ENCODE measurements at places on chromosomes 6 and 20.

- no peak for ATAC-seq
Measured at GRCh38 chr20:22004946-22005345, 299.5 kb downstream of the PAX1 start.

DNA sequence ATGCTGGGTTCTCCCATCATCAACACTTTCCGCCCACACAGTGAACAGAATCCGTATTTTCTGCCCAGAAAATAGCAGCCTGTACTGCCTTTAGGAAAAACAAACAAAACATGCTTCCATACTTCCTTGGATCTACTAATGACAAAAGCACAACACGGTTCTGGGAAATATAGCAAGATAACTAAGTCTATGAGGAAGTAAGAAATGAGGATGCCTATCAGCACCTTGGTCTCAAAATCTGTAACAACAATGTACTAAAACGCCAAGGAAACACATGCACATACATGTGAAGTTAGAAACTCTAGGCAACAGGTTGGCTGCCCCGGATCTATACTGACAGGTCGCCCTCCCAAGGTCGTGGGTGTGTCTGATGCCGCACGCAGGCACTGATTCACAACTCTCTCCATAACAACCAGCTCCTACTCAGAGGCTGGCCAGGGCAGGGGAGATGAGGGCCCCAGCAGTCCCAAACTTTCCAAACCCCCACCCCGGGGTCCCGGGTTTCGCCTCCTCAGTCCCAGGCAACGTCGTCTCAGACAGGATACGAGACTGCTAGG is 710 bp downstream of the BTBD9 start:
- ATAC-seq = peak; percentile 76

DNA sequence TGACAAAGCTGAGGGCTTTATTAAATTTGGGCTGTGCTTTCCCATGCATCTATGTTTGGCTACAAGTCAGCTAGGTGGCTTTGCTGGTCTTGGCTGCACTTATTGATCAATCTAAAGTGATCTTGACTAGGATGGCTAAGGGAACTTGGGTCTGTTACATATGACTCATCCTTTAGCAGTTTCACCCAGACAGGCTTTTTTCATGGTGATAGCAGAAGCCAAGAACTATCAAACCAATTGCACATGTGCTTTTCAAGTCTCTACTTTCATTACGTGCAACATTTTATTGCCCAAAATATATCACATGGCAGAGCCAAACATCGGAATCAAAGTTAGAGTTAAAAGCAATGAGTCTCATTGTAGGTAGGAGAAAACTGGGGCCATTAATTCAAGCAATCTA is 626.3 kb downstream of the TENT5A start:
- no peak for ATAC-seq

DNA sequence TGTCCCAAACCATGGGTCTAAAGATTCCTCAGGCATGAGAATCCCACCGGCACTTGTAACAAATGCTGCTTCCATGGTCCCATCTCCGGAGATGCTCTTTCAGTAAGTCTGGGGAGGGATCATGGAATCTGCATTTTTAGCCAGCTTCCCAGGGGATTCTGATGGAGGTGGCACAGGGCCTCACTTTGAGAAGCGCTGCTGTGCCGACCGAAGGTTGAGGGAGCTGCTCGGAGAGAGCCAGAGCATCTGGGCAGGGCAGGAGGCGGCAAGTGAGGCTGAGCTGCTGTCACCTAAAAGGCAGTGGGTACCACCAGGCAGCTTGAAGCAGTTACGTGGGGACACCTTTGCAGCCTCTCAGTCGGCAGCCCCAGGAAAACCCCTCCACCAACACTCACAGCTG is 100.2 kb upstream of the CDYL start:
- no peak for ATAC-seq

GRCh38 chr20:19406381-19406780 is 193.9 kb downstream of the SLC24A3 start:
- ATAC-seq = no peak

- no peak for ATAC-seq
Measured at GRCh38 chr6:133407320-133408100, 166.4 kb downstream of the EYA4 start.

DNA sequence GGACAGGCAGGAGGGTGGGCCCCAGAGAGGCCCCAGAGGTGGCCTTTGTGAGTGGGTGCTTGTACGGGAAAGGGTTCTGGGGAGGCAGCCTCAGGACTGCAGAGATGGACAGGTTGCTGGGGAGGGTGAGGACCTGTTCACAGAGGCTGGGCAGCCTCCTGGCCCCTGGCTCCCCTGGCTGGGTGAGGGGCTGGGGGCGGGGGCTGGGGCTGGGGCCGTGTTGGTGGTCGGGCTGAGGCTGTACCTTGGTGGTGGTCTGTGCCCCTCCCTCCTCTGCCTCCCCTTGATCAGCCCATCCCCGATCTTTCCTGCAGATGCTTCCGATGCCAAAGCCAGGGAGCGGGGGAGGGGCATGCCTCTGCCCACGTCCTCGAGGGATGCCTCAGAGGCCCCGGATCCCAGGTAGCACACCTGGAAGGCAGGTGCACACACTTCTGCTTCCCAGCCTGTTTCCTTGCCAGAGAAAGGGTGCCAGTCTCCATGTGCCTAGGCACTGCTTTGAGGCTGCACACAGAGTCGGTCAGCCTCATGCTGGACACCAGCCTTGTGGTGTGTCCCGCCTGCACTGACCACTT is 4.8 kb downstream of the TCEA2 start:
- no peak for ATAC-seq

- no peak for ATAC-seq
Measured at GRCh38 chr6:112407101-112407590, 60.0 kb downstream of the RFPL4B start.

GRCh38 chr6:18488004-18488403 is 100.9 kb downstream of the RNF144B start:
- ATAC-seq = peak; percentile 44

- no peak for ATAC-seq
Measured at GRCh38 chr20:49160057-49160929, 27.8 kb downstream of the STAU1 start.

DNA sequence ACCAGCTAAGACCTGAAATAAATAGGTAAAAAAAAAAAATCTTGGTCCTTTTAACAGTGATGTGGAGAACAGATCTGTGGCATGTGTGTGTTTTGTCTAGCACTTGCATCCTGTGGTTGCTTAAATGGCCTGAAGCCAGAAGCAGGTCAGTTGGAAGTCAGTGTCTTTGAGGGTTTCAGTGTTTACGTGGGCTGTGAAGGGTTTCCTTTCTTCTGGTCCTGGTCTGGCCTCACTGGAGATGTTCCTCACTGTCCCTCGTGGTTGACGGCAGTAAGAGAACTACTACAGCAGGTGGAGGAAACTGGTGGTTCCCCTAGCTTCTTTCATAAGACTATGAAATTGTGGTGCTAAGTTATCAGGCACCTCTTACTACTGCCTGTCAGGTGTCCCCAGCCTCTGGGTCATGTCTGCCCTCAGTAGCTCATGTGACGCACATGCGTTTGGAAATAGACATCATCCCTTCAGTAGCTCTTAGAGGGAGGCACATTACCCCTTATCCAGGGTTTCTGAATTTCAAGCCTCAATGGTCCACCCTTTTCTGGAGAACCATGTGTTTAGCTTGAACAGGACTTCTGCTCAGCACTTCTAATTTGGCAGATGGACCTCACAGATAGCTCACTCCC is 59.4 kb upstream of the SCP2D1 start:
- ATAC-seq = no peak

DNA sequence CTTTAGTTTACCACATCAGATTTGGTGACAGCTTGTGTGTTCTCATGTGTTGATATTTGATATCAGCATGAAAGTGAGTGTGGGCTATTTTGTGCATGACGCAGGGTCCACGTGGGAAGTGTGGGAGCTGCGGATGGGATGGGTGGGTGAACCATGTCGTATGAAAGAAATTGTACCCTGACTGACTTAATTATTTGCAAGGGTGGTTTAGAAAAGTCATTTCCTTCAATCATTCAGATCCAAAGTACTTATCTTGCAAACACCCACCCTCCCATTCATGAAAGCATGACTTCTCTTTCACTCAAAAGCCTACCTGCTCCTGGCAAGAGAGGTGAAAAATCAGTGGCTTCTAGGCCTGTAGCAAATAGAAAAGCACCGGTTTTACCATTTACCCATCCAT is 91.8 kb upstream of the BACH2 start:
- ATAC-seq = no peak

DNA sequence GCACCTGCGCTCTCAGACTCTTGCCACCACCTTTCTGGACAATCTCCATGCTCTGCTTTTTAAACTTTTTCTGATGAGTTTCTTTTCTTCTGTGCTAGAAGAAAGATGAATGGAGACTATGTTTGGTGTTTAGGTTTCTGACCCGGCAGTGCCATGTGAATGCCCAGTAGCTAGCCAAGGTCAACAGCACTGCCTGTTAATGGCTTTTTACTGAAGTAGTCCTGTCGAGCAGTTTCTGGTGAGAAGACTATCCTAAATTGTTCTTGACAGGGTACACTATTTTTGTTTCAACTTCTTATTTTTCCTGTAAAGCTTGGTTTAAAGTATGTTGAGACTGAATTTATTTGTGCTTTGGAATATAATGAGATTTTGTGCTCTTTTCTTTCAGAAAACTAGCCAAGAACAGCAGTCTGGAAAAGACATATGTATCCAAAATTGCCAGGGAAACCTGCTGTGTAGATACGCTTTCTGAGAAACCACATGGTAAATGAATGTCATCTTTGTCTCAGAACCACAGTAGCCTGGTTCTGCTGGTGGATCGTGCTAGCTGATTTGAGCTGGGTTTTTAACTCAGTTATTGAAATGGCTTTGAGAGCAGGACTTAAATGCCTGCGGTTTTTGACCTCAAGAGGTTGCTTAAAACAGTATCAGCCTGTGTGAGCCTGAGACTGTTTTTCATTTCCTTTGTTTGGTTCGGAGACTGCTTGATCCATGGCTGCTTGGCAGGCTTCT is 48.1 kb downstream of the KCNS1 start:
- no peak for ATAC-seq

DNA sequence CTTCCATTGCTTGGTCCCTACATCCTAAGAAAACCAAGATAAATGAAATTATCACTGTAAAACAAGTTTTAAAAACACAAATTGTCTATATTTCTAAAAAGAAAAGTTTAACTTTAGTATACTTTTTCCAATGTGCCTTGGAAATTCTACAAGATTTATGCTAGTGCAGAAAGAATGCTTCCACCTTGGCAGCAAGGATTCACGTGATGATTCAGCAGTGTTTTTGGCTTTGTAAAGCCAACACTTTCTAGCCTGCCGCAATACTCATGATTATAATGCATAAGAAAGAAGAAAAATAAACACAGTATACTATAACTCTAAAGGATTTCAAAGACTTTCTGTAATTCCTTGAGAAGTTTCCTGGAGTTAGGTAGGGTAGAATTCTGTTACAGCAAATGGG is 442.7 kb downstream of the TENT5A start:
- no peak for ATAC-seq

- peak; percentile 58 for ATAC-seq
Measured at GRCh38 chr6:18432180-18432579, 45.0 kb downstream of the RNF144B start.

DNA sequence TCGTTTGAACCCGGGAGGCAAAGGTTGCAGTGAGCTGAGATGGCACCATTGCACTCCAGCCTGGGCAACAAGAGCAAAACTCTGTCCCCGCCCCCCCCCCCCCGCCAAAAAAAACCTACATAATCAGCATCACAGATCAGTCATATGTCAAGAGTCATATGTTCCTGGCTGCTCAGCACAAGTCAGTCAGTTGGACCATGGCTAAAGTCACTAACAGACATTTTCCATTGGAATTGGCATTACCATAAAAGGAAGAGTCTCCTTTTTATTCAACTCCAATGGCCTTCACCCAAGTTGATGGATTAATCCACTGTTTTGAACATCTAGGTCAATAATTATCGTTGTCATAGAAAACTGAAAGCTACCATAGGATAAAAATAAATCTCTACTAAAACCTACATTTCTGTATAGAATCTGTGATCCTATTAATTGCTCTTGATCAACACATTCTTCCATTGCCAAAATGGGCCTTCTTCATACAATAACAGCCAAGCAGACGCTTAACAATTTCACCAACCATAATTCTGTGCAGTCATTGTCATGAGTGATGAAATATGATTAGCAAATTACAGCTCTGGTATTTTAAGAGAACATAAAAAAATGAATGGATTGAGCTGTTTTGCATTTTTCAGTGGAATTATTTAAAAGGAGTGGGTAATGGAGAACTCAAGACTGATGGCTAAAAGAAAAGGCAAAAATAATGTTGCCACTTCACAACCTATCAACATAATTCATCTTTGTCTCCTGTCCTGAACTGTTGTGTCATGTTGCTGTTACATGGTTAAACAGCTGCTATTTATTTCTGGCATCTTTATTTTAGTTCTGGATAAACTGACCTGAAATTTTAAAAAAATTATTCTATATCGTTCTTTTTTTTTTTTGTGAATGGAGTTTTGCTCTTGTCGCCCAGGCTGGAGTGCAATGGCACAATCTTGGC is 555.5 kb upstream of the JARID2 start:
- no peak for ATAC-seq

DNA sequence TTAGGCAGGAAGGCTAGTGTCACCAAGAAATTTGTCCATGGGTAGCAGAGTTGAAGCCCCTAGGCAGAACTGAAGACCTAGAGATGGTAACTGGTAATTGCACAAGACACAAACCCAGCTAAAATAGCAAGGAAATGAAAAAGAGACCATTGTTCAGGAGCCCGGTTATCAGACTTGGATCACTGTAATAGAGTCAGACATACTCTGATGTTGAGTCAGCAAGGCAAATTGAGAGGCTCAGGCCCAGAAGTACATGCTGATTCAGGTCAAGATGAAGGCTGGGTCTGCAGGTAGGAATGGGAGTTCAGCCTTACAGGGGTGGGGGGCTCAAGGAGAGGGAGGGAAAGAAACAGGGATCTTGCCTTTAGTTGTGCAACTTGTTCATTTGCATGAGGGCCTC is 6.5 kb upstream of the TMEM242 start:
- ATAC-seq = no peak

DNA sequence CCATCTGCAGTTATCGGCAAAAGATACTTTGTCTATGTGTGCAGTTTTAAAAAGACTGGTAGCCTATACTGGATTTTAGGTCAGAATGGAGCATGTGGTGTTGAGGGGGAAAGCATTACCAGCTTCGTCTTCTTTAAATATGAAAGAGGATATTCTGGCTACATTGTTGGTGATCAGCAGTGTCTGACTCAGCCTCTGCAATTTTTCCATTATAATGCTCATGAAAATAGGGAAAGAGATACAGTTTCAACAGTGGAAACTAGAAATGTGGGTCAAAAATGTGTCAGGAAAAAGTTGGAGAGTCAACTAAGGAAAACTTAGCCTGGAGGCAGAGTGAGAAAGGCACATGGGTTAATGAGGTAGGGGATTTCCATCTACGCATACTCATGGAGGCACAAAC is 45.2 kb downstream of the HDGFL1 start:
- ATAC-seq = no peak

DNA sequence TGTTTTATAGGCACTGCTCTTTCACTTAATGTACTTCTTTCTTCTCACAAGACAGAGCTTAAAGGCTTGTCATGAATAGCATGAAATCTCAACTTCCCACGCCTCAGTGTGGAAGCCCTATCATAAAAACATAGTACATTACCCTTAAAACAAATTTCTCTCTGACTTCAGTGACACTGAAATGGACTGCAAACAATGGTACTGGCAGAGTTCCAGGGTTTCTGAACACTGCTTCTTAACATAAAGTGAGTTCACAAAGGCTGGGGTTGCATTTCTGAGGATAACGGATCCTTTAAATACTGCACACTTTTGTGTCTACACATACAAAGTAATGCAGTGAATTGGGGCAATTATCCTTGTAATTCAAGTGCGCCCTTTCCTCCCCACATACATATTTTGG is 32.3 kb upstream of the PLEKHG1 start:
- no peak for ATAC-seq

- ATAC-seq = no peak
Measured at GRCh38 chr6:78231002-78231401, 578.2 kb downstream of the MEI4 start.

GRCh38 chr20:63074182-63074581 is 67.4 kb upstream of the BHLHE23 start:
- no peak for ATAC-seq

Measured in esophagus mucosa (tissue), 1 donor.